ENCODE measurements at places on chromosomes 16 and 17.
A peak's percentile ranks its signal among the peaks of the same experiment; 100 is the strongest.

- no peak for DNase-seq
These were observed 12.6 kb upstream of the ARL5C start for GRCh38 chr17:39178536-39178935.

DNA sequence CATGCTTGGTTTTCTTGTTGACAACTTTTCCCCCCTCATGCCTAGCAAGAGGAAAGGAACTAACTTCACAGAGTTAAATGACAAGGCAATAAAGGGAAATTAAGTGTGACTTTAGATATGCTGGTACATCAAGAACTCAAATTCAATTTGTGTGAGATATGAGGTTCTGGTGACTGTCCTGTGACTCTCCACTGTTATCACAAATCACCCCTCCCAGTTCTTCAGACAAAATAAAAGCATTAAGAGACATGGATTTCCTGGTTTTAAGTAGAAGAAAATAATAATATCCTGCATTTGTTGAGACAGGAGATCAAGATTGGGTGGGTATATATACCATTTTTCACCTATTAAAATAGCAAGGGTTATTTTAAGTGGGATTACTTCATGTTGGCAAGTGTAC, 46.2 kb downstream of the SNTB2 start:
- no peak for DNase-seq

- DNase-seq = no peak
These were observed 6.7 kb upstream of the TPPP3 start for GRCh38 chr16:67399749-67400704.

GRCh38 chr16:86573215-86573614, 5.1 kb upstream of the FOXL1 start:
- DNase-seq = no peak

DNA sequence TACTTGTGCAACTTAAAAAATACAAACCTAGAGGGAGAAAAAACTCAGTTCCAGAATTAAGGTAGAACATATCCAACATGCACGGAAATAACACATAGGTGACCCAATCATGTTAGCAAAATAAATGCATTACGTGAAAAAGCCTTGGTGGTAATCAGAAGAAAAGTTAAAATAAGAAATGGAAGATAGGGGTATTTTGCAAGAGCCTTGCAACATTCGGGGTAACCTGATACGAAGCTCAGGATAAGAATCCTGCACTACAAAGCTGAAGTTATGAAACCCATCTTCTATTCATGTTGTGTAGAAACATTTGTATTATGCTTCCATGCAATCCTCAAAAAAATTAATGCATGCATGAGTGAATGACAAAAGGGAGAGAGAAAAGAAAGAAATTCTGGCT, 33.1 kb downstream of the CHCT1 start:
- DNase-seq = no peak

DNA sequence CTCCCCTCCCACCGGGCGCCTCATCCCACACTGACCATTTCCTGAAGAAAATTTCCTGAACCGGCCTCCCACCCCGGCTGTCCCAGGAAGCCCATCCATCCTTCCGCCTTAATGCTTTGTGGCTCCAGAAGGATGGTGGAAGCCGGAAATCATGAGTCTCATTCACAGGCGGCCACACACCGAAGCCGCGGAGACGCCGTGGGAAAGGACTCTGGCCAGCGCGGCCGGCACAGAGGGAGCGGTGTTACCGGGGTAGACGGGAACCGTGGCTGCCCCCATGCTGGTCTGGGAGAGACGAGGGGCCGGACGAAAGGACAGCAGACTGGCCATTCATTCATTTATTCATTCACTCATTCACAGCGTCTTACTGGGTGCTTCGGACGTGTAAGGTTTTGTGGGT, 326.8 kb downstream of the SEC14L1 start:
- no peak for DNase-seq

DNA sequence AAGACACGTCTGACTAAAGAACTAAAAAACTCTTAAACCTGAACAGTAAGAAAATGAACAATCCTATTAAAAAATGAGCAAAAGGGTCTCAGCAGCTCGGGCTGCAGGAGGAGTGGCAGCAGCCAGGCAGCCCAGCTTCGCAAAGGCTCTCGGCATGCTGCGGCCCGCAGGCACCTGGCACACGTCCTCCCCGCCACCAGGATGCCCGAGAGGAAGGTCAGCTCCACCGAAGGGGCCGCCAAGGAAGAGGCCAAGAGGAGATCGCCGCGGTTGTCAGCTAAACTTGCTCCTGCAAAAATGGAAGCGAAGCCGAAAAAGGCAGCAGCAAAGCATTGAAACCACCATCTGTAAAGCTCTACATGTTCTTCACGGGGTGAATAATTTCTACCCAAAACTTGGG, 173.5 kb downstream of the BCAS3 start:
- no peak for DNase-seq

DNA sequence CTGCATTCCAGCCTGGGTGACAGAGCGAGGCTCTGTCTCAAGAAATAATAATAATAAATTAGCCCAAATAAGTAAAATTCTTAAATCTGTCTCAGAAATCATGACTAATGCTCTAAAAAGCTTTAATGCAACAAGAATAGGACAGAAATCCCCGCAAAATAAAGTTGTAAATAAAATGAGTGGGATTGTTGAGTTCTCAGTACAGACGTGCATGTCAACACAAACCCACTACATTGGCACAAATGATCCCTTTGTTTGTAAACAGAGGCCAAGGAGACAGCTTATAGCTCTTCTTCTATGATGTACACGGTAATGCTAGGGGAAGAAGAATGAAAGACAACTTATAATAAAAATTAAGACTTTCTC, 6.0 kb downstream of the STAT5B start:
- no peak for DNase-seq

- DNase-seq = no peak
These were observed 30.1 kb downstream of the SNX29 start for GRCh38 chr16:12006637-12007036.

GRCh38 chr17:72151565-72152386, 31.0 kb downstream of the SOX9 start:
- no peak for DNase-seq

GRCh38 chr16:30896889-30897733, 697 bp downstream of the CTF1 start:
- DNase-seq = peak; percentile 90

DNA sequence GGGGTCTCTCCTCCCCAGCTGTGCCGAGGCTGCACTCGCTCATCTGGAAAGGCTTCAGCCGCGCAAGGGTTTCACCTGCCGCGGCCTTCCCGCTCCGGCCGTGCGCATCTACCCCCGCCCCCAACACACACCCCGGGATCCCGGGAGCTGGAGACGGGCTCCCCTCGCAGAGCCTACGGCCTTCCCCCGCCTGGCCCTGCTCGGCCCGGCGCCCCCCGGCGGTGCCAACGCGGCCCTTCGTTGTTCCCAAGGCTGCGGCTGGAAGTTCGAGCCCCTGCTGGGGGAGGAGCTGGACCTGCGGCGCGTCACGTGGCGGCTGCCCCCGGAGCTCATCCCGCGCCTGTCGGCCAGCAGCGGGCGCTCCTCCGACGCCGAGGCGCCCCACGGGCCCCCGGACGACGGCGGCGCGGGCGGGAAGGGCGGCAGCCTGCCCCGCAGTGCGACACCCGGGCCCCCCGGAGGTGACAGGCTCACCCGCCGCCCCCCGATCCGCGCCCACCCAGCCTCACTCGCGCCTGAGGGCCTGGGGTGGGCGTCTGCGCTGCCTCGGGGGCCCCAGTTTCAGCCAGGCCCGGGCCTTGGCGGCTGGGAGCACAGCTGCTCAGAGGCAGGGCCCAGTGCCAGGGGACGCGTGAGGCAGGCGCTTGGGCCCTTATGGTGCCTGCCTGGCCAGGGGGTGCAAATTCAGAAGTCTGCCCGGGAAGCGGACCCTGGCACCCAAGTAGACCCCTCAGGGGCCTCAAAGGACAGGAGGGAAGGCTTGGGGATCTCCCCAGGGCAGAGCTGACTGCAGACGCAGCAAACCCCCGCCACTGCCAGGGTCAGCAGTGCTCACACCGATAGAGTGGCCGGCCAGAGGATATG, 11.2 kb downstream of the GALK1 start:
- DNase-seq = peak; percentile 85

GRCh38 chr17:82228842-82229697, at the start of gene SLC16A3:
Gene SLC16A3 (plus strand): TSS chr17:82229042. CDS start chr17:82236009, 6,967 bp downstream.
- peak; percentile 61 for DNase-seq

DNA sequence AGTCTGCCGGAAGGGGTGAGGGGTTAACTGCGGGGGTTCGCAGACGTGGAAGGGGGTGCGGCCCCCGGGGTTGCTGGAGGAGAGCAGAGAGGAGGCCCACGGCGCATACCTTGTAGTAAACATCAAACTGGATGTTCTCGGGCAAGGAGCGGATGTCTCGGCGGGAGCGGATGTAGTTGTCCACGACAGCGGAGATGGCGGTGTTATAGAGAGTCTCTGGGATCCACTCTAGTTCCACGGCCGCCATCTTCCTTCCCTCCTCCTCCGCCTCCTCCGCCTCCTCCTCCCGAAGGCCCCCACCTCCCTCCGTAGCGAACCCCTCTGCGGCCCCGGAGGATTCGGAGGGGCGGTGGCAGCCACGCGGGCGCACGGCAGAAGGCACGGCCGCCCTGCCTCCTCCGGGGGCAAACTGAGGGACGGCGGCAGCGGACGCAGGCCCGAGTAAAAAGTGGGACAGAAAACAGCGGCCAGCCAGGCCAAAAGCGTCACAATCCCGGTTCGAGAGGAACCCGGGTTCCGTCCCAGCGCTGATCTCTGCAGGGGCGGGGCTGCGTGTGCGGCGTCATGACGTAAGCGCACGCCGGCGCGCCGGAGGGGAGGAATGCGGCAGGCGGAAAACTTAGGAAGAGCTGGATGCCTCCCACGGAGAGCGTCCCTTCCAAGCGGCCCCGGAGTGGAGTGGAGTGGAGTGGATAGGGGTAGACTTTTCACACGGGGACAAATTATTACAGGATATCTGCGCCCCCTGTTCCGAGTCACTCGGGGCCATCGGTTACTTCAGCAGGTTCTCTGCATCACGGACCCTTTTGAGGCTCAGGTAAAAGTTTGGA, at the start of gene APPBP2:
APPBP2 (minus strand) TSS at position 558 of the 830 bp plus-strand sequence; CDS start at position 247, 311 bp downstream.
- peak; percentile 90 for DNase-seq

- no peak for DNase-seq
These were observed 32.8 kb upstream of the NUDT16L1 start for GRCh38 chr16:4660454-4661007.

DNA sequence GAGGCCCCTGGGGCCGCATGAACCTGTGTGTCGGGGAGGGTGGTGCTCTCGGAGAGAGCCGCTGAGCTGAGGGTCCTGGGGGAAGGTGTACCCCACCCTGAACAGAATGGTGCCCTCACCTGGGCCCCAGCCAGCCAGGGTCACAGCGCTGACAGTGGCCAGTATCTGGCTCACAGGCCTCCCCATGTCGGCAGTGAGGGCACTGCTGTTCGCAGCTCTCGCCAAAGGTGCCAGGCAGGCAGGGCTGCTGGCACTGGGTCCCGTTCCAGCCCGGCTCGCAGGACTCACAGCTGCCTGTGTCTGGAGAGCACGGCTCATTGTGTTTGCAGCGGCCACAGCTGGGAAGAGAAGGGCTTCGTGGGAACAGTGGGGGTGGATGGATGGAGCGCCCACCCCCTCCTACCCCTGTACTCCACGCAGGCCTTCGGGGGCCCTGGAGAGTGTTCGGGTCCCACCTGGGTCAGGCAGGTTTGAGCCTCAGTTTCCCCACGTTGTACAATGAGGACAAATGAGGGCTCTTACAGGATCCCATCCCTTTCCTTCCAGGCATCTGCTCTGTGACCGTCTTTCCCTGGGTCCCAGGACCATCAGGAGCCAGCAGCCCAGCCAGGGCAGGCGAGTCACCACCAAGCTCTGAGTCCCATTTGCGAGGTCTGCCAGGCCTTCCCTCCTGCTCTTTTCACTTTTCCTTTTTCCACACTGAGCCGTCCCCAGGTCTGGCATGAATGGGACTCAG, 5.0 kb downstream of the SCARF1 start:
- DNase-seq = no peak

GRCh38 chr17:3802461-3803307, 1.7 kb upstream of the ITGAE start:
- DNase-seq = no peak

DNA sequence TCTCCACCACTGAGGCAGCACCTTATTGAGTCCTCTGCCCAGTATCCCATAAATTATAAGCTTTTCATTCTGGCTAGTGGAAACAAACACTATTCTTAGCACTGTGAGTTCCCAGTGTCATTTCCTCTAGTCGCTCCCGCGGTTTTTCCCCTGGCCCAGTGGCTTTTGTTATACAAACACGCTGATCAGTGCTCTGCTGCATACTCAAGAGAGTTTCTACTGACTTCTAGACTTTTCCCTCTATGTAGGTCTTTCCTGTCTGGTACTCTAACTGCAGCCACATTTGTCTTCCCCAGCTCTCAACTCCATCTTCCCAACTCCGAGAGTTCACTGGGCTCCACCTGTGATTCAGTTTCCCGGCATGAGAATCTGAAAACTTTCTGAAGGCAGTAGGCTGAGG, 556.6 kb upstream of the SALL1 start:
- no peak for DNase-seq

DNA sequence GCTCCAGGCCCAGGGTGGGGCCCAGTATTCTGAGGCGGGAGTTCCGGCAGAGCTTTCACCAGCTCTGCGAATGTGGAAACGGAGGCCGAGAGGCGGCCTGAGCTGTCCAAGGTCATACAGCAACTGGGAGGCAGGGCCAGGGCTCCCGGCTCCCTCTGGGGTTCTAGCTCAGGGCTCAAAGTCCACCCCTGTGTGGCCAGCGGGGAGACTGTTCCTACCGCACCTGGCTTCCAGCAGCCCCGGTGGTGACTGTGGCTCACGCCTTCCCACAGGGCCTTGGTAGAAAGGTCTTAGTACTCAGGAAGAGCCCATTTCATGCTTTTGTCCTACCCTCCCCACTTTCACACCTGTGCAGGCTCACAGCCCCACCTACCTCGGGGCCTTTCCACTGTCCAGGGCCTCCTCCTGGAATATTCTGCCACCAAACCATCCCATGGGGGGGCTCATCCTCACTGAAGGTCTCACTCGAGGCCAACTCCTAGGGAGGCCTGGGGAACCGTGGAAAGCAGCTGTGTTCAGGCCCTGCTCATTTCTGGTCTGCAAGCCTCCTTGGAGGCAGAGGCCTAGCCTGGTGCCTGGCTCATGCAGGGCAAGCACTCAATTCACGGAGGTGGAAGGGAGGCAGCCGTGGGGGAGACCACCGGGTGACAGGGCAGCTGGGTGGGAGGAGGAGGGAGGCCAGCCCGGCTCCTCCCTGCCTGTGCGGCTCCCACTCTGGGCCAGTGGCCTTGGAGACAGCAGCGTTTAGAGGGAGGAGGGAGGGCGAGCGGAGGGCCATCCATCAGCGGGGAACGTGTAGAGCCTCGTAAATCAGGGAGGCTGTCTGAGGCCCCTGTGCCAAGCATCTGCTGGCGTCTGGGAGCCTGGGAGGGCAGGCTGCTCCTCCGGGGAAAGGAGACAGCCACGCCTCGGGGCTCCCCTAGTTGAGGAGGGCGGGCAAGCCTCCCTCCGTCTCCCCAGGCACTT, 12.7 kb upstream of the DOC2B start:
- DNase-seq = peak; percentile 97

GRCh38 chr17:47728214-47728877, 4.7 kb upstream of the TBX21 start:
- DNase-seq = no peak

- no peak for DNase-seq
These were observed 83.6 kb downstream of the RGS9 start for GRCh38 chr17:65220732-65221131.

DNA sequence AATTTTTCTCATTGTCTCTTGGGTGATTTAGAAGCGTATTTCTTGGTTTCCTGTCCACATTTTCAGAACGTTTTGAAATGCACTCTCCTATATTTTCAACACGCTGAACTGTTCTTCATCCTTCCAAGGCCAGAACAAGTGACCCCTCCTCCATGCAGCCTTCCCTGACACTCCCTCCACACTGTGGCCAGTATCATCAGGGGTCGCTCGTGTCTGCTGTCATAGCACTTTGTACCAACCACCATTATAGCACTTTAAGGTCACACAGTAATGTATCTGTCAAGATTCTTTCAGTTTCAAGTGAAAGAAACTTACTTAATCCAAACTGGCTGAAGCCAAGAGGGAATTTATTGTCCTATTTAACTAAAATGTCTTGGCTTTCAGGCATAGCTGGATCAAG, 17.5 kb upstream of the IL21R start:
- DNase-seq = no peak

Data from NCI-H82 (cell line).